Neural crest cell (in vitro differentiated cells): ENCODE measurements at places on chromosomes 7 and 10.

GRCh38 chr10:32054094-32054493 is 2.1 kb downstream of the KIF5B start:
- no peak for DNase-seq

GRCh38 chr10:48659790-48660189 is 24.9 kb upstream of the WDFY4 start:
- DNase-seq: no peak

- no peak for DNase-seq
Measured at GRCh38 chr10:123552760-123553554, 113.2 kb upstream of the GPR26 start.

DNA sequence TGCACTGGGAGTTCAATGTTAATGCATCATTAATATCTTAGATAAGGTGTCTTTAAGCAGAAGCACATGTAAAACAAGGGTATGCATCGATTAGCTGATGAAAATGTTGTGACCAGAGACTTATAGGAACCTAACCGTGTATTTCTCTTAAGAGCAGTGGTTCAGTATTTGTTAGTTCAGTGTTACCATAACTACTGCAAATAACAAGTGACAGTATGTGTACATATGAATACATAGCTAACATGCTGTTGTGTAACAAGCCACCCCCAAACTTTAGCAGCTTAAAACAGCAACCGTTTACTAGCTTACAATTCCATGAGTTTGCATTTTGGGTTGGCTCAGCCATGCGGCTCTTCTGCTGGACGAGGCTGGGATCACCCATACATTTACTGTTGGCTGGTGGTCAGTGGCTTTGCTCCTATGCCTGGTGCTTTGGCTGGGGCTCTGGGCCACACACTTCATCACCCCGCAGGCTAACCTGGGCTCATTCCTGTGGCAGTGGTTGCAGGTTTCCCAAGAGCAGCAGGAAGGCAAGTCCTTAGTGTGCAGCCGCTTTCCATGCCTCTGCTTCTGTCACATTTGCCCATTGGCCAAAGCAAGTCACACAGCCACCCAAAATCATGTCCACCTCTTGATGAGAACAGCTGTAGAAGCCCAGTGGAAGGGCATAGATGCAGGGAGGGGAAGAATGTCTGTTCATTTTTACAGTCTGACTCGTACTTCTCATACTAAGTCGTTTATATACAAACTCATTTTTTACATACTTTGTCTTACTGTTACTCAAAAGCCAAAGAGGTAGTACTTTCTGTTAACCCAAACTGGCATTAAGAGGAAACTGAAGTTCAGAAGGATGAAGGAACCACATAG is 103.3 kb upstream of the GATA3 start:
- DNase-seq: no peak

DNA sequence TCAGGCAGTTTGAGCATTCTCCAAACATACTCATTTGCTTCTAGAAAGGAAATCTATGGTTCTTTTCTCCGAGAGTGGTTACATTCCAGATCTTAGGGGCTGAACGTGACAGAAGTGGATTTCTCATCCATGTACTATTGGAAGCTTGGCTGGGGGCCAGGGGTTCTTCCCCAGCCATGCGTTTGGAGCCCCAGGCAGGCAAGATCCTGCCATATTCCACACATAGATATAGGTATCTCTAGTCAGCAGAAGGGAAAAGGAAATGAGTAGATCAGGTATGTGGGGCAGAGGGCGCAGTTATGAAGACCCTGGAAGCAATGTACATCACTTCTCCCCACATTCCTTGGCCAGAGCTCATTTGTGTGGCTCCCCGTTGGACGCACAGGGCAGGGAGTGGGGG is 299.8 kb downstream of the CCDC3 start:
- DNase-seq: no peak

GRCh38 chr10:73577788-73578187 is 13.4 kb downstream of the USP54 start:
- DNase-seq: no peak

DNA sequence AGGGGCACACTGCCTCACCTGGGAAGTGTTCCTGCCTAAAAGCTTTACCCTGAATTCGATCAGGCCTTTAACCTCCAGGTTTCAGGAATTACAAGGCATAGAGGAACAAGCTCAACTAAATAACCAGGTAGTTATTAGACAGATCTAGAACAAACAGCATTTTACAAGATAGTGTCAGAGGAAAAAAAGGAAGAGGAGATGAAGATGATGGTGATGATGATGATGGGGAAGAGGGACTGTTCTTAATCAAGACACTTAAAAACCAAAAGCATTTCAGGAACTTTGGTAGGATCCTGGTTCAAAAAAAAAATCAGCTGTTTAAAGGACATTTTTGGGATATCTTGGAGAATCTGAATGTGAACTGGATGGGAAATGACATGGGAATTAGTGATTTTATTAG is 11.5 kb downstream of the RBM17 start:
- no peak for DNase-seq
